NCI-H2107 (cell line): ENCODE measurements at places on chromosomes 16 and 17.
A peak's percentile ranks its signal among the peaks of the same experiment; 100 is the strongest.

DNA sequence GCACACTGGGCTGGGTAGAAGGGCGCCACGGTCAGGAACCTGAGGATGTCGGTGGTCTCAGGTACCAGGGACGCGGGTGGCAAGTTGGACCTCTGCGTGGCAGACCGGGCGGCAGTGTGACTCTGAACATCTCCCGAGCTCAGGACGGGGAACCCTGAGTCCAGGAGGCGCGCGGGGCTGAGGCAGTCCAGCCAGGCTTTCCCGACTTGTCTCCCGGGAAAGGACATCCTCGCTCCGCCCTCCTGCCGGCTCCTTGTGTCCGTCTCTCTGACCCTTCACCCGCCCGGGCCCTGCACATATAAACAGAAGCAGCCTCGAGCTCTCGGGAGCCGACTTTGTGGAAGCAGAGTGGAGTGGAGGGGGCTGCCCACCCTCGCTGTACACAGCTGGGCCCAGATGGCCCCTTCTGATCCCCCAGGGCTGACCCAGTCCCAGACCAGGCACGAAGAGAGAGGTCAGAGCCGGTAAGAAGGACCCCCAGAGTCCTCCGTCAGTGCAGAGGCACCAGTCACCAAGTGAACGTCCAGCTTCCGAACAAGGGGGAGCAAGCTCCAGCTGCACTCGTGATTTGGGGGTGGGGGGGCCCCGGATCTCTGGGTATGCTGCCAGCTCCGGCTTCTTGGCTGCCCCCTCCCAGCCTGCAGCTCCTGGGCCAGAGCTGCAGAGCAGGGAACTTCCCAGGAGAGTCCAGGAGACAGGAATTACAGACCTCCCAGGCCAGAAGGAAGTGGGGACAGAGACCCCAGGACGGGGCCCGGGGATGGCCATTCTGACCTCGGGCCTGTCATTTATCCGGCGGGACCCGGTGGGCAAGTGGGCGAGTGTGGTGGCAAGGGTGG, 8.5 kb upstream of the P2RX1 start:
- no peak for DNase-seq

- no peak for DNase-seq
Observed at GRCh38 chr16:9741776-9742175, 440.5 kb downstream of the GRIN2A start.

GRCh38 chr17:29760279-29761039, 137.7 kb upstream of the CORO6 start:
- DNase-seq, result peak; percentile 33

DNA sequence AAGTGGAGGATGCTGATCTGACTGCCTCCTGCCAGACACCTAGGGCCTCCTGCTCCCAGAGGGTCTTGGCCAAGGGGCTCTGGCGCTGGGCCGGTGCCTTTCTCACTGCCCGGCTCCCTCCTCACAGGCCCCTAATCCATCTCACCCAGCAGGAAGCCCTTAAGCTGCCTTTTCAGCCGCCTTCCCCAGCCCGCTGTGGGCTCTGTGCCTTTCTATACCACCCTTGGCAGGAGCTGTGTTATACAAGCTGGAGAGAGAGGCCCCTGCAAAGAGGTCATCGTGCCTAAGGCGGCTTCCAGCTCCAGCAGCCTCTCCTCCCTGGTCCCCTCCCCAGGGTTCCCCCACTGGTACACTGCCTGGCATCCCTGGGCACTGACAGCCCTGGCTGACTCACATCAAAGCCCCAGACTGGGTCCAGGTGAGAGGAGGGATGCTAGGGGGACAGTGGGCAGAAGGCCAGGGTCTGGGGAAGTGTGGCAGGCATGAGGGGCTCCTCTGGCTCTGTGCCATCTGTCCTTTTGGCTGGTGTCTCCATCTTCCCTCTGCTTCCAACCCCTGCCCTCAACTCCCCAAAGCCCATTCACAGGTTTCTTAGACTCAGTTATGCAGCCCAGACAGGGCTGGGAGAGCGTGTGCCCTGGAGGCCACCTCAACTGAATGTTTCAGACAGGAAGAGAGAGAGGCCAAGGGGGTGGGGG, 15.3 kb upstream of the FZD2 start:
- no peak for DNase-seq

GRCh38 chr16:49464877-49465504, 91.4 kb downstream of the C16orf78 start:
- DNase-seq, result no peak

GRCh38 chr17:36608794-36609497, 7.6 kb downstream of the MRM1 start:
- DNase-seq, result peak; percentile 62

DNA sequence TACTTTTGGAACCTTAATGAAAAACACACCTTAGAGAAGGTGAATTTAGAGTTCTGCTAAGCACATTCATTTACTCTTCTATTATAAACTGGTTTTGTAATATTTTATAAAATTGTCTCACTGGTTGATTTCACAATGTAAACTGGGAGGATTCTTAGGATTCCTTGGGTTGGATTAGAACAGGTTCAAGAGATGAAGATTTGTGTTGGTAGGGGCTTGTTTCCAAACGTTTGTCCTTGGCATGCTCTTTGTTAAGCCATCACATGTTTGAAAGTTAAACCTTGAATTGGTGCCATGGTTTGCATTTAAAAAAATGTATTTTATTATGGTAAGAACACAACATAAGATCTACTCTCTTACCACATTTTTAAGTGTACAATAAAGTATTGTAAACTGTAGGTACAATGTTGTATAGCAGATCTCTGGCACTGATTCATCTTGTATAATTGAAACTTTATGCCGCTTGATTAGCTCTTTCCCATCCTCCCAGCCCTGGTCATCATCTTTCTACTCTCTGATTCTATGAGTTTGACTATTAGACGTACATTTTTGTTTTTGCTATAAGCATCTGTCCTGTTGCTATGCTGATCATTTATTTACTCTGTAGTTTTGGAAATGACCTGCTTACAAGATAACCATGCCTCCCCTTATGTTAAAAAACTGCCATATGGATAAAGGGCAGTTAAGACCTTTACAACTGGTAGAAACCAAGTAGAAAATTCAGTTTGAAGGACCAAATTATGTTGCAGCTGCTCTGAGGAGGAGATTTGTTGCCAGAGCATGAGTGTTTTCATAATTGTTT, 9.6 kb downstream of the FTO start:
- DNase-seq, result no peak
